ENCODE measurements at places on chromosomes 13 and 19. TPM values are rescaled to one million over a fixed set of nuclear protein-coding genes. Genes with fewer than 3 reads are reported as not detected.

S1PR2 gene
- total RNA-seq = 6.5 TPM

ZNF90 gene
- total RNA-seq = 7.9 TPM

THSD8 gene
- total RNA-seq = 19.5 TPM

ANKRD24 gene
- 0.74 TPM for total RNA-seq

SIGLEC10 gene
- 1.5 TPM for total RNA-seq

CBY2 gene
- not detected for total RNA-seq

VSTM2B gene
- total RNA-seq = not detected

CDC34 gene
- 73.2 TPM for total RNA-seq

MICU2 gene
- total RNA-seq = 35.0 TPM

VSTM1 gene
- total RNA-seq = not detected

CFAP97D2 gene
- not detected for total RNA-seq

BST2 gene
- total RNA-seq = 282 TPM

FGF9 gene
- total RNA-seq = not detected

RFPL4A gene
- total RNA-seq = not detected
